Kasumi-1 (cell line): ENCODE measurements at places on chromosomes 1 and 21.
A peak's percentile ranks its signal among the peaks of the same experiment; 100 is the strongest.

GRCh38 chr1:57845041-57845440 is 421.2 kb upstream of the DAB1 start:
- DNase-seq, result no peak

- DNase-seq, result no peak
These were observed 9.0 kb downstream of the CREG1 start for GRCh38 chr1:167544447-167545093.

DNA sequence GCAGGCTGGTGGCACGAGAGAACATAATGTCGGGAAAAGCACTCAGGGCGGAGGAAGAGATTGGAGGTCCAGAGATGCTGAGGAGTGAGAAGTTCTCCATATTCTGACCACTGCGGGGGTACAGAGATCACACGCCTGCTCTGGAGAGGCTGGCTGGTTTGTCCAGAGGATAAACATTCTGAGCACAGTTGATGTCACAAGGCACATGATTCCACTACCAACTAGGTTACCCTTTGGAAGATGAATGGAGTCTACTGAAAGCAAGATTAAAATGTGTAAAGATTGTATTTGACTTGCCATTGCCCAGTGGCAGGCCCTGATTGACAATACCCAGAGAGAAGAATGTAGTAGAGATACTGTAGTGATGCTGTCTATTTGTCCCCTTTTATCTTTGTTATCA is at the start of gene SPATA46:
SPATA46 (minus strand) TSS at position 164 of the 400 bp plus-strand sequence; CDS start at position 100, 64 bp downstream.
- no peak for DNase-seq

GRCh38 chr1:85339656-85340399 is 63.4 kb upstream of the BCL10 start:
- DNase-seq, result no peak

DNA sequence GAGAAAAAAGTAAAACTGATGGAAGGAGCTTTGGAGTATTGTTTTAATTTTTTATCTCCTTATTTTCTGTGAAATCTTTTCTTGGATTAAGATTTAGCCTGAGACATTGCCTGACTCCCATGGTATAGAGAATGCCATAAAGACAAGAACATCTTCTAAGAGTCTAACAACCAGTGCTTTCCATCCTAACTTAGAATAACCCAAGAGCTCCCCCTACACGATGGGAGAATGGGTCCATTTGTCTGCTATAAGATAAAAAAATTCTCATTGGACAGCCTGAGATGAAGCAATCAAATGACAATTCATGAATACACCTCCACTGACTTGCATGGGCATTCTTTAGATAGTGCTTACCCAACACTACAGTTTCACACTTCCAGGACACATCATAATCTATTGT is 478.1 kb downstream of the TTLL7 start:
- no peak for DNase-seq

GRCh38 chr1:112618721-112619517 is at the start of gene ST7L:
Gene ST7L (minus strand): TSS chr1:112619141. CDS start chr1:112619113, 28 bp downstream.
- peak; percentile 53 for DNase-seq

DNA sequence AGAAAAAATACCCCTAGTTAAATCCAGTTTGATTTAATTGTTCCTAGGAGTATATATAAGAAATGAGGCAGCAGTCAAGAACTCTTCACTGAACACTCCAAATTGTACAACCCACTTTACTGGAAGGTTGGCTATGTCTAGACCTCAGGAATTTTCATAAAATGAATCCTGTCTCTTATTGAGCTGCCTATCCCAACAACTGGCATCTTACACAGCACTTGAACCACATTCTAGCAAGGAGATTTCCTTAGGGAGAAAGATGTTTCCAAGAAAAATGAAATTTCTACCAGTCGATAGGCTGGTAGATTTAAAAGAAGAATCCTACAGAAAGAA is 16.3 kb downstream of the RNF19B start:
- DNase-seq, result no peak

- no peak for DNase-seq
These were observed 105.6 kb upstream of the GCLM start for GRCh38 chr1:94014635-94015488.

DNA sequence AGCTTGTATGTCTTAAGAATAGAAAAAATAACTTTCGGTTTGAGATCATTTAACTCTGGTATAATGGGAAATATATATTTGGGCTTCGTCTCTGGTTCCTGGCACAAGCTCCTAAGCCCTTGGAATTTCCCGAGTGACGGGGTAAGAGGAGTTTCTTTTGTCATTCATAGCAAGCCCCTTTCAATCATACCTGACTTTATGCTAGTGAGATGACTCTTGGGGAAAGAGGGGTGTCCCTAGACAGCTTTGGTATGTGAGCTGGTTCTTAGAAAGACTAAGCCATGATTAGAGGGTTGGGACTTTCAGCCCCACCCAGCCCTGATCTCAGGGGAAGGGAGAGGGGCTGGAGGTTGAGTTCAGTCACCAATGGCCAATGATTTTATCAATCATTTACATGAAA is 13.9 kb upstream of the MTARC1 start:
- no peak for DNase-seq

- DNase-seq, result peak; percentile 96
These were observed 22.7 kb upstream of the IFNGR2 start for GRCh38 chr21:33380483-33380998.

DNA sequence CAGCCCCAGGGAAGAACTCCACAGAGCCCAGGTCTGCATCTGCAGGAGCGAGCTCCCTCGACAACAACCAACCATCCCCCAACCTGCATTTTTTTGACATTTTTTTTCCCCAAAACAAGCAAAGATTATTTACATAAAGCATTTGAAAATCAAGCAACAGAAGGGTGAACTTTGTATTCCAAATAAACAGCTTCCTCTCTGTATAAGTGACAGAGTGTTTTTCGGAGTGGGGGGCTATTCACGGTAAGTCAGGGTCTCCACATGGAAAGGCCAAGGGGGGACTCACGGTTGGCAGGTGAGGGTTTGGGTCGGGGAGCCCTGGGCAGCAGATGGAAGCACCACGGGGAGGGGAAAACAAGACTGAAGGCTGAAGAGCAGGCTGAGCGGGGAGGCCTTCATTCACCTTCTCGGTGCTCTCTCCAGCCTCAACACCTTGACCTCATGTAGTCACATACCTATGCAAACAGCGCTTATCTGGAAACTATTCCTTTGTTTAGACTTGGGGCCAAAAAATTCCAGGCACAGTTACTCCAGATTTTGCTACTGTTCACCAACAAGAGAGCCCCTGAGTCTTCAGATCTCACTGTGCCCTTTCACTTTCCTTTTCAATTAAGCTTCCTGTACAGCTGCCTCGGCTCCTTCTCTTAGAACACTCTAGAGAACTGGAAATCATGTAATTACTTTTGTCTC is 27.6 kb downstream of the C2CD2 start:
- peak; percentile 79 for DNase-seq

DNA sequence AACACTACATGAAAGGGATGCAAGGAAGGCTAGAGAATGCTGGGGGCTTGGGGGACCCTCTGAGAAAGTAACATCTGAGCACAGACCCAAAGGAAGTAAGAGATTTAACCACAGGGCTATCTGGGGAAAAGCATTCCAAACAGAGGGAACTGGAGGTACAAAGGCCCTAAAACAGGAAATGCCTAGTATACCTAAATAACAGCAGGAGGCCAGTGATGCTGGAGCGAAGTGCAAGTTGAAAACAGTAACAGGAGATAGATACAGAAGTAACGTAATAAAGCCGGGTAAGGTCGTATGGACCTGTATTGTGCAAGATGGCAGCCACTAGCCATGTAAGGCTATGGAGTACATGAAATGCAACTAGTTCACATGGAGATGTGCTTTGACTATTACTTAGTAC is 52.1 kb downstream of the CD34 start:
- no peak for DNase-seq

DNA sequence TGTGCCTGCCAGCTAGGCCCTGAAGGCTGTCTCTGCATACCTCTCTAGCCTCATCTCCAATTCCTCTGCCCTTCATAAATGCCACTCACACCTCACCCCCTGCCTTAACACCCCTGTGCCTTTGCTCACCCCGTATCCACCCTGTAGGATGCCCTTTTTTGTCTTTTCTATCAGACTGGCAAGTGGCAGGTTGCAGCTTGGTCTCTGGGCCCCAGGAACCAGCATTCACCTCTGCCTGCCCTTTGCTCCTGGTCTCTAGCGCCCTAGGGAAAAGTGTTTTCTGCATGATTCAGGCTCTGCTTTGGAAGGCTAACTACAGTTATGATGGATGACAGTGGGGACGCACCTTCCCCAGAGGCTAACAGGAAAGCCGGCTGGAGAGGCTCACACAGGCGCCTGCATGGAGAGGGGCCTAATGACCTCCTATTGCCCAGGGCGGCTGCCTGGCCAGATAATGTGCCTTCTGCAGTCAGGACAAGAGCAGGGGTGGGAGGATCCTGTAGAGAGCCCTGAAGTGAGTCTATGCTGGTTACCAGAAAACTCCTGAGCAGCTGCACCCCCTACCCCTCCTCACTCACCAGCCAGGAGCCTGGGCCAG is 11.2 kb downstream of the KANK4 start:
- no peak for DNase-seq

GRCh38 chr1:193406901-193407300 is 220.5 kb upstream of the B3GALT2 start:
- DNase-seq, result peak; percentile 57

DNA sequence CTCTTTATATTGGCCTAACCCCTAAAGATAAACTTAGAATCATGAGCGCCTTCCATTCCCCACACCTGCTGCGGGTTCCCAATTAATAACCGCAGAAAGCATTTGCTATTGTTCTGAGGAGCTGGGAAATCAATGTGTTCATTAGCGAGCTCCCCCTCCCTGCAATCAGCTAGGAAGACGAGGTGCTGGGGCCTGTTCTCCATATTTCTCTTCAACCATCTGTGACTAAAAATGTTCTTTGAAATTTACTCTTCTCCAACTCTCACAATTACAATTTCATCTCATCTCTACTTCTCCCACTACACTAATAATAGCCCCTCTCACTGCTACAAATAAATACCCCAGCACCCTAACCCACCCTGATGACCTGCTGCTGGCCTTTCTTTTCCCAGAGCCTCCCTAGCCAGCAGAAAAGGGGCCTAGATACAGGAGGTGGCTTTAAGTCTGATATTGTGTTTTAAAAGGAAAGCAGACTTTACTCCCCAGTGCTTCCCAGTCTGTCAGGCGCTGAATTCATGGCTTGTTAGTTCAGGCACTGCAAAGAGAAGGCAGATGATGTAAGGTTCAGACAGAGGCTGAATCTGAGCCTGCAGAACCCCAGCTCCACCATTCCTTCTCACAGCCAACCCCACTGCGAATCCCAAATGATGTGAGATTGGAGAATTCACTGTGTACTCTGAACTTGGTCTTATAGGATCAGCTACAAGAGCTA is 477.5 kb upstream of the DAB1 start:
- no peak for DNase-seq

- no peak for DNase-seq
These were observed 28.9 kb upstream of the RUNX1 start for GRCh38 chr21:35077975-35078374.

GRCh38 chr1:47875831-47876586 is 121.2 kb downstream of the TRABD2B start:
- DNase-seq, result no peak

GRCh38 chr1:23129846-23130245 is 38.8 kb downstream of the LUZP1 start:
- DNase-seq, result no peak

GRCh38 chr1:23400324-23401114 is 24.0 kb downstream of the TCEA3 start:
- no peak for DNase-seq

DNA sequence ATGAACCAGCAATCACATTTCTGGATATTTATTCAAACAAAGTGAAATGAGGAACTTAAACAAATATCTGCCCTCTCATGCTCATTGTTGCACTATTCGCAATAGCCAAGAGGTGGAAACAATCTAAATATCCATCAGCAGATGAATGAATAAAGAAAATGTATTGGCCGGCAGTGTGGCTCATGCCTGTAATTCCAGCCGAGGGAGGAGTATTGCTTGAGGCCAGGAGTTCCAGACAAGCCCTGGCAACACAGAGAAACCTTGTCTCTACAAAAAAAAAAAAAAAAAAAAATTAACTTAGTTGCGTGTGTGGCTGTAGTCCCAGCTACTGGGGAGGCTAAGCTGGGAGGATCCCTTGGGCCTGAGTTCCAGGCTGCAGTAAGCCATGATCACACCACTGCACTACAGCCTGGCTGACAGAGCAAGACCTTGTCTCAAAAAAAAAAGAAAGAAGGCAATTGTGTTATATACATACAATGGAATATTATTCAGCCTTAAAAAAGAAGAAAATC is 191.4 kb downstream of the AKT3 start:
- DNase-seq, result no peak

DNA sequence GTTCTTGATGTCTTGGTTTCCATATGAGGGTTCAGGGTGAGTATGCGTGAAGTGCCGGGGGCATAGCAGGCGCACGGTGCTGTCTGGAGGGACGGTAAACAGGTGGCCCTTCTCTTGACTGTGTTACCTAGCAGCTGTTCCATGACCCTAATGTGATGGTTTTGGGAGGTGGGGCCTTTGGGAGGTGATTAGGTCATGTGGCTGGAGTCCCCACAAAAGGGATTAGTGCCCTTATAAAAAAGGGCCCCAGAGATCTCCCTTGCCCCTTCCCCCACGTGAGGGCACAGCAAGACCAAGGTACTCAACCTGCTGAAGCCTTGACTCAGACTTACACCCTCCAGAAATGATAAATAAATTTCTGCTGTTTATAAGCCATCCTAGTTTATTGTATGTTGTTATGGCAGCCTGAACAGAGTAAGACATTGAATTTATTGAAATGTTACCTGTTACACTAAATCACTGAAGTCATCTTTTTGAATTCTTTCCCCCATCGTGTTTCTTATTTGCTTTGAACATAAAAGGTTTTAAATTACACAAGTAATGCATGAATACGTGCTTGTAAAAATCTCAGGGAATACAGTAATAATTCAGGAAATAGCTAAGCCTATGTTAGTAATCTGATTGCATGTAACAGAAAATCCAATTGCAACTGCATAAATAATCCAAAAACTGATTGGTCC is 15.6 kb downstream of the TRAPPC10 start:
- DNase-seq, result no peak

DNA sequence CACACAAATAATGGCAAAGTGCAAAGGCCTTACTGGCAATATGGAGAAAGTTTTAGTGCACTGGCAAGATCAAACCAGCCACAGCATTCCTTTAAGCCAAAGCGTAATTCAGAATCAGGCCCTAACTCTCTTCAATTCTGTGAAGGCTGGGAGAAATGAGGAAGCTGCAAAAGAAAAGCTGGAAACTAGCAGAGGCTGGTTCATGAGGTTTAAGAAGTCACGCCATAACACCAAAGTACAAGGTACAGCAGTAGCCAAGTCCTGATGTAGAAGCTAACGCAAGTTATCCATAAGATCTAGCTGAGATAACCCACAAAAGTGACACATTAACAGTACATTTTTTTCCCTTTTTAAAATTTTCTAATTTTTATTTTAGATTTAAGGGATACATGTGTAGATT is 57.1 kb downstream of the SLC27A3 start:
- DNase-seq, result peak; percentile 33

GRCh38 chr1:83596331-83596730 is 402.6 kb downstream of the TTLL7 start:
- no peak for DNase-seq

DNA sequence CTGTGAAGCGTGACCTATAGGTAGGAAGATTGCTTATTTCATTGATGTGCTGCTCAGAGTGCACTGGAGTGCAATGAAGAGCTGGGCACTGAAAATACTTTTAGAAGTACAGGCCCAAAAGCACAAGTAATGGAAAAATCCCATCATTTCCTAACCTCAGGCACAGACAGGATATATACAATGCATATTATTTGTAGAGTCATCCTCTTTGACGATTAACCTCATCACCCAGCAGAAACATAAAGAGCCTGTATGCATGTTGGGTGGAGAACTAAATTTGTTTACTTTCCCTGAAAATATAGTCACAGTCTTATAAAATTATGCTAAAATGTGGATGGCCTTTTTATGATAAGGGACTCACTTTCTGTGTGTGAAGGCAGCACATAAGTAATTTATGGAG is 98.1 kb downstream of the TNNI3K start:
- no peak for DNase-seq

- DNase-seq, result no peak
These were observed 26.0 kb upstream of the SLAMF9 start for GRCh38 chr1:159980076-159980475.
